ENCODE measurements at places on chromosomes 16 and 17.

DNA sequence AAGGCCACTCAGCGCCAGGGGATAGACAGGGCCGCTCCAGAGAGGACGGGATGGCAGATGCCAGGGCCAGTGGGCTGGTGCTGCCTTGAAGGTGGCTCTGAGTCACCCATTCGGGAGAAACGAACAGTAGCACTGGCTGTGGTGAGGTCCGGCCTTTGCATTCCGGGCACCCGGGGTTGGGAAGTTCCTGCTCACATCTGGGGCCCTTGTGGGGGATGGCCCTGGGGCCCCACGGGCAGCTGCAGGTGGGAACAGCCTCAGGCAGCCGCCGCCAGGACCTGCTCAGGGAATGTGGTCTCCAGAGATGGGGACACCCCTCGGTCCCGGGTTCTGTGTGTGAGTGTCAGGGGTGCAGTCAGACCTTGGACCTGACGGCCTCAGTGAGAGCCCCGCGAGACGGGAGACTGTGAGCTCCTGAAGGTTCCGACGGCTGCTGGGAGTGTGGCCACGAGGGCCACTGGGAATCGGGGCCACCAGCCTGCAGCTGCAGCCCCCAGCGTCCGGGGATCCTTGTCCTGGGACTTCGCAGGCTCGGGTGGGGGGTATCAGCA is 1.4 kb downstream of the CBFA2T3 start:
- no peak for DNase-seq

GRCh38 chr16:67419502-67419901 is 3.2 kb upstream of the ZDHHC1 start:
- peak; percentile 36 for DNase-seq

DNA sequence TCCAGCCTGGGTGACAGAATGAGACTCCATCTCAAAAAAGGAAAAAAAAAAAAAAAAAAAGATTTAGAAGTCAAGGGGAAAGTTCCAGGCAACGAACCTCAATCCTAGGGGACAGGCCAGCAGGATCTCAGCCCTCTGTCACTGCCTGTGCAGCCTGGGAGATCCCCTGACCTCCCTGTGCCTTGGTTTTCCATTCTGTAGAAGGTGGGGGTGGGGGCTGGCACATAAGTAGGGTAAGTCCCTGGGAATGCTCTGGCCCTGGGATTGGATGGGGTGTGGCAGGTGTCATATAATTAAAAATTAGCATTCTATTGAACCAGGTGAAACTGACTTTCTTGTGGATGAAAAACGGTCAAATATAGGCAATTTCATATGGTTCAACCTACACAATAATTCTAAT is 90.5 kb downstream of the C16orf78 start:
- DNase-seq = no peak

GRCh38 chr16:30018731-30019158 is 4.3 kb upstream of the C16orf92 start:
- DNase-seq = peak; percentile 59

- DNase-seq = peak; percentile 2
These were observed 983.9 kb upstream of the EEF2KMT start for GRCh38 chr16:6081320-6081976.
